CD4-positive, alpha-beta T cell treated with Interferon gamma for 1 hour (primary cell): ENCODE measurements at places on chromosomes 16 and 17.

- DNase-seq = no peak
These were observed 191.9 kb downstream of the MRTFB start for GRCh38 chr16:14263011-14263410.

DNA sequence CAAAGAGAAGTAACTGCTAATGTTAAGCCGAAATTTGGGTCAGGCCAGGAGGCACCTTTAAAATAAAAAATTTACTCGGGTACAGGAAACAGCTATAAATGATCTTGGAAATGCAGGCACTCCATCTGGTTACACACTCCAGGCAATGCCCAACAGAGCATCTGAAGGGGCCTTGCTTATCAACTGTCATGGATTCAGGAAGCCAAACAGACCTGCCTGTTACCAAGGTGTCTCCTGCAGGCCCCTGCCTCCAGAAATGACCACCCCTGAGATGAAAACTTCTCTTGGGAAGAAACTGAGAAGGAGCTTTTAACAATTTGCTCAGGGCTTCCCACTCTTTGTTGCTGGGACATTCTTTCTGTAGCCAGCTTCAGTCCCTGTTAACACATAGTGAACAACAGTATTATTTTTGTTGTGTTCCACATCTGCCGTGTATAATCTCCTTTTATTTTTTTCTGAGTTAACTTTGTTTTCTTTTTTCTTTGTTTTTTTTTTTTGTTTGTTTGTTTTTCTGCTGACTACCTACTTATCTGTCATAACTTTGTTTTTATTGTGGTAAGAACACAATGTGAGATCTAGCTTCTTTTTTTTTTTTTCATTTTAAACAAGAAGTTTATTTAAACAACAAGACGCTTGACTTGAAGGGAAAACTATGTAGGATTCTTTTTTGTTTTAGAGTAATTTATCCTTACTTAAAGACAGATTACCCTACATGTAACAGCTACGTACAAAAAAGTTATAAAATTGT lies 18.7 kb upstream of the ATP5MC1 start:
- no peak for DNase-seq

GRCh38 chr16:89450537-89450936 lies 39.8 kb downstream of the ANKRD11 start:
- no peak for DNase-seq

DNA sequence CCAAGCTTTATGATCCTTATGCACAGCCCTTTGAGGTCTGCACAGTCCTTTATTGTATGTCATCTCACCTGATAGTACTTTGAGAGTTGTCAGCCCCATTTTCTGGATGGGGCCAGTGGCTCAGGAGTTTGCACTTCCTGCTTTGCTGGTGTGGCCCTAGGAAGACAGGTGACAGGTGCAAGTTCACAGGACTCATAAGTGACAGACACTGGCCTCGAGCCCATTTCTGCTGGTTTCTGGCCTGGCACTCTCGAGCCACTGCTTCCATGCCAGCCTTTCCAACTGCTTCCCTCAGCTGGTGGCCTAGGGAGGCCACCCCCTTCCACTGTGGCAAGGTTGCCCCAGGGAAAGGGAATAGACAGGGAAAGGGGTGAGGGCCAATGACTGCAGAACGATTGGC lies 84.4 kb upstream of the CCL1 start:
- no peak for DNase-seq

DNA sequence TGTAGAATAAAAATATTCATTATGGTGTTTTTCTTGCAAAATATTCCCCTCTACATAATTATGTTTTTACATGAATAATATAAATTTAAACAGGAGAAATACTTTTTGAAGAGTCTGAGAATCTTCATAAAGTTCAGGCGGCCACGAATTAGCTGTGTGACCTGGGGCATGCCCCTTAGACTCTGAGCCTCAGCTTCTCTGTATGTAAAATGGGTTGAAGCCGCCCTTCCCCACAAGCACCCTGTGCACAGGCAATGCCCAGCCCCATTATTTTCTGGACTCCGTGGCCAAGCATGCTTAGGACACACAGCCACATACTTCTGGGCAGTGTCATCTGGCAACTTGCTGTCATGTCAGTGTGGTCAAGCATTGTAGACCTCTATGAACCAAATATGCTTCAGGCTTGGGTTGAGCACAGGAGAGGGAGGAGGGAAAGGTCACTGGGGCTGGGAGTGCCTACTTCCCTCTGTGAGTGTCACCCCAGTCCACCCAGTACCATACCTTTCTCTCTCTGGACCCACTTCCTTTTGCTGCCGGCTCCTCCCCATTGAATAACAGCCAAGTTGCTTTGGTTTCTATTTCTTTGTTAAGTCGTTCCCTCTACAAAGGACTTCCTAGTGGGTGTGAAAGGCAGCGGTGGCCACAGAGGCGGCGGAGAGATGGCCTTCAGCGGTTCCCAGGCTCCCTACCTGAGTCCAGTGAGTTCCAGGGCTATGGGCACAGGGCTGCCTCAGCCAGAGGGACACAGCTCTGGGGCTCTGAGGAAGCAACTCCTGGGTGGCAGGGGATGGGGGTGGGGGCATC lies at the start of gene LGALS9:
LGALS9 (plus strand) TSS at position 582 of the 804 bp plus-strand sequence; CDS start at position 660, 78 bp downstream.
- DNase-seq = peak; percentile 47

GRCh38 chr17:73689596-73690275 lies 45.5 kb upstream of the SDK2 start:
- DNase-seq = no peak

DNA sequence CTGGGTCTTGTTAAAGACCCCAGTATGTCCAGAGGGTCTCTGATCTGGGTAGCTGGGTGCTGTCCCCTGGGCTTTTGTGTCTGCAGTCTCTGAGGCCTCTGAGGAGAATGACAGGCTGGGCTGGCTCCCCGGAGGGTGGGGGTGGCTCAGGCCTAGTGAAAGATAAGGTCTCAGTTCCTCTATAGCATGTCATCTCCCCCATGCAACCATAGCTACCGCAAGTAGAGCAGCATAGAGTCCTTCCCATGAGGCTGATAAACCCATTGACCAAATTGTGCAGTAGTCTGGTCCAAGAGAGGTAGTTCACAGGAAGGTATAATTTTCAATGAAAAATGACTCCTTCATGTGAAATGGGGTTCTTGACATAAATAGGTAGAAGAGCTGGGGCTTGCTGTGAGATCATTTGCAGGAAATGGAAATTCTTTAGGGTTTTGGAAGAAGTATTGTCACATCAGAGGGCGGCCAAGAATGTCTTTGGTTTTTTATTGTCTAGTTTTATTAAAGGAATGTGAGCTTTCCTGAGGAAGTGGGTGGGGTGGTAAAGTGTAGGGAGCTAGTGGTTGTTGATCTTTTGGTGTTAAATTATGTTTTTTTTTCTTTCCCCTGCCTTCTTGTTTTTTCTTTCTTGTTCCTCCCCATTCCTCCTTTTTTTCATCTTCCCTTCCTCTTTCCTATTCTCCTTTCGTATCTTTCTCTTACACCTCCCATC lies 21.0 kb downstream of the SLC7A6OS start:
- peak; percentile 57 for DNase-seq

- no peak for DNase-seq
These were observed 1.1 kb upstream of the PIGS start for GRCh38 chr17:28572259-28573039.

- DNase-seq = no peak
These were observed 179.6 kb upstream of the TNRC6C start for GRCh38 chr17:77778636-77779489.

- DNase-seq = no peak
These were observed 18.7 kb downstream of the DCUN1D3 start for GRCh38 chr16:20881503-20881878.

DNA sequence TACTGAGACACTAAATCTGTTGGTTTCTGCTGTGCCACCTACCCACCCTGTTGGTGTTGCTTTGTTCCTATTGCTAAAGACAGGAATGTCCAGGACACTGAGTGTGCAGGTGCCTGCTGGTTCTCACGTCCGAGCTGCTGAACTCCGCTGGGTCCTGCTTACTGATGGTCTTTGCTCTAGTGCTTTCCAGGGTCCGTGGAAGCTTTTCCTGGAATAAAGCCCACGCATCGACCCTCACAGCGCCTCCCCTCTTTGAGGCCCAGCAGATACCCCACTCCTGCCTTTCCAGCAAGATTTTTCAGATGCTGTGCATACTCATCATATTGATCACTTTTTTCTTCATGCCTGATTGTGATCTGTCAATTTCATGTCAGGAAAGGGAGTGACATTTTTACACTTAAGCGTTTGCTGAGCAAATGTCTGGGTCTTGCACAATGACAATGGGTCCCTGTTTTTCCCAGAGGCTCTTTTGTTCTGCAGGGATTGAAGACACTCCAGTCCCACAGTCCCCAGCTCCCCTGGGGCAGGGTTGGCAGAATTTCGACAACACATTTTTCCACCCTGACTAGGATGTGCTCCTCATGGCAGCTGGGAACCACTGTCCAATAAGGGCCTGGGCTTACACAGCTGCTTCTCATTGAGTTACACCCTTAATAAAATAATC lies 14.6 kb downstream of the STH start:
- no peak for DNase-seq

- no peak for DNase-seq
These were observed 111.3 kb downstream of the SDR42E1 start for GRCh38 chr16:81900014-81900413.

- DNase-seq = no peak
These were observed 30.1 kb downstream of the PIMREG start for GRCh38 chr17:6474376-6474775.

DNA sequence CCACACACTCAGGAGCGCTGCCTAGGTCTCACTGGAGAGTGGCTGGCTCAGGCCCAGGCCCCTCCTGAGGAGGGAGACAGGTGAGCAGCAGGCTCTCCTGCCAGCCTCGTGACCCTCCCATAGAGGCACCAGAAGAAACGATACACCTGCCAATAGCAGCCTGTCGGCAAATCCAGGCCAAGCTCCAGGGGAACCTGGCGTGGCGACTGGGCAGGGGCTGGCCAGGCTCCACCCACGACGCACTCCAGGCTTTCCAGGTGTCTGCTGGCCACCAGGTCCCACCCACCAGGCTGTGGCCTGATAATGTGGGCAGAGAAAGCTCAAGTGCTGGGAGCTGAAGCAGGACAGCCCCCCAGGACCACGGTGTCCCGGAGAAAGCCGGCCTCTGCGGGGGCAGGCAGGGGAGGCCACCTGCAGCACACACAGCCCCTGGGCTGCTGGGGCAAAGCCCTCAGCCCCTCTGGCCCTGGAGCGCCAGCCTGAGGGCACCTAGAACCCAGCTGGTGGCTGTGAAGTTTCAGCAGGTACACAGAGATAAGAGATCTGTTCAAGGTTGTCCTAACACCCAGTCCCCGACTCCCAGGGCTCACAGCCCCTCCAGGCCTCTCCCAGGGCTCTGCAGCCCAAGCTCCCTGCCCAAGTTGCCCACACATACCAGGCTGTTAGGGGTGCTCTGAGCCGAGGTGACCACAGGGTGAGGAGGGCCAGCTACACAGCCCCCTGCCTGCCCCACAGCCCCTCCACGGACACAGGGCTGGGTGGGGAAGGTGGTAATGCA lies 2.4 kb downstream of the PGAP6 start:
- DNase-seq = no peak

DNA sequence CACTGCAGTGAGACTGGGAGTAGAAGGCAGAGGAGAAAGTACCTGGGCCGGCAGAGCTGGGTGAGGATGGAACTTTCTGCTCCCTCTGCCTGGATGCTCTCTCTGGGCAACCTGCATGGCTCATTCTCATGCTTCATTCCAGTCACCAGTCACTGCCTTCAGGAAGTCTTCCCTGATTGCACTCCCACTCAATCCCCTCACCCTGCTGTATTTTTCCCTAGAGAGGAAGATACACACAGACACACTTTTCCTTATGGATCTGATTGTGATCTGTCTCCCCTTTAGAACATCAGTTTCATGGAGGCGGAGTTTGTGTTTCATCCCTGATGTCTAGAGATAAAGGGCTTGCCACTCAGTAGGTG lies 44.9 kb downstream of the MEAK7 start:
- DNase-seq = no peak

DNA sequence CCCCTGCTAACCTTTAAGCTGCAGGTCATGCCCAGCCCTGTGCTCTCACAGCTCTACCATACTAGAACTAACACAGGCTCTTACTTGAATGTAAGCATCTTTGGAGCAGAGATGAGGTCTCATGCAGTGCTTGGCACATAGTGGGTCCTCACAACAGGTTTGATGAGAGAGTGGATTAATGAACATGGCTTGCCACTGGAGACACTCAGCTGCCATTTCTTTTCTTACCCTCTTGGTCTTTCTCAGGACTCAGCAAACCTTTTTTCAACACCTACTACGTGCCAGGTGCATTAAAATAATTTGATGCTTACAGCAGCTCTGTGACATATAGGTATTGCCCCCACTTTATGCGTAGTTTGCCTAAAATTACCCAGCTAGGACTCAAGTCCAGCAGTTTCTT lies 133.2 kb downstream of the MSI2 start:
- DNase-seq = no peak

- DNase-seq = no peak
These were observed 10.1 kb downstream of the GJD3 start for GRCh38 chr17:40354221-40355122.

GRCh38 chr16:68351991-68352431 lies 41.2 kb downstream of the PRMT7 start:
- DNase-seq = no peak

DNA sequence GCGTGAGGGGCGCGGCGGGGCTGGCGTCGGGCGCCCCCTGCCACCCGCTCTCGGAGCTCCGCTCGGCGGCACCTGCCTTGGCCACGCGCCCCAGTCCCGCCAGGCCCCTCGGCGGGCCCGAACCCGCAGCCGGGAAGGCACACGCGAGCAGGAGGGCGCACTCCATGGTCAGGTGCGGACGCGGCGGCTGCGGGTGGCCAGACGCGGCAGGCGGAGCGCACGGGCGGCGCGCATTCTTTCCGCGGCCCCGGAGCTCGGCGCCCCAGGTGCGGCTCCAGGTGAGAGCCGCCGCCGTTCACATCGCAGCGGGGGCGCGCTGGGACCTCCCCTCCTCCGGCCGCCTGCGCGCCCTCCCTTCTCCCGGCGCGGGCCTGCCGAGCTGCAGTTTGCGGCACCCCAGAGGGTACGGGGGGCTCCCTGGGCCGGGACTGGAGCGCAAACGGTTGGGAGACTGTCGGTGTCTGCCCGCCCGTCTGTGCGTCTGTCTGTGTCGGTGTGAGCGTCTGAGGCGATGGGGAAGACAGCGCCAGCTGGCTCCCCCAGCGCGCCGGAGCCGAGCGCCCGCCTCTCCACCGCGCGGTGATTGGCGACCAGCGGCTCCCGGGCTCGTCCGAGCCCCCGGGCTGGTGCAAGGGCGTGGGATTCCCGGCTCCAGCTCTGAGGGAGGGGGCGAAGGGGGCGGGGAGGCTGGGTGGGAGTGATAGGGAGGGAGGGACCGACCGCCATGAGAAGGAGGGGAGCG lies at the start of gene ADAMTS18:
ADAMTS18 (minus strand) TSS at position 505 of the 742 bp plus-strand sequence; CDS start at position 166, 339 bp downstream.
- no peak for DNase-seq

DNA sequence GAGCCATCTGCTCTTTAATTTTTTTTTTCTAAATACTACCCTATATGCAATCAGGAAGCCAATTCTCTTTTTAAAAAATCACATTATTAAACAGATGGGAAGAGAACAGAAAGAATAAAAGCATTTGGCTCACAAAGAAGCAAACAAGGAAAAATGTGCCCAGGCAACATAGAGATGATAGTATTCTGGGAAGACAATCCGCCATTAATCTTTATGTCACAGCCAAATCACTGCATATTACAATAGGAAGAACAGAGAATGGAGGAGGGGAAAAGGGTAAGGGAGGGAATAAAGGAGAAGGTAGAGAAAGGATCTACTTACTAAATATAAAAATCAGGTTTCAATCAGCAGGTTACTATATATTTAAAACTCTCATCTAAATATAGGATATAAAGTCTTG lies 34.3 kb downstream of the STAT5B start:
- DNase-seq = no peak

- no peak for DNase-seq
These were observed 54.3 kb upstream of the CNTNAP4 start for GRCh38 chr16:76222853-76223252.

GRCh38 chr16:86534779-86535615 lies 20.0 kb downstream of the MTHFSD start:
- DNase-seq = no peak
